ENCODE measurements at places on chromosomes 16 and 17.

DNA sequence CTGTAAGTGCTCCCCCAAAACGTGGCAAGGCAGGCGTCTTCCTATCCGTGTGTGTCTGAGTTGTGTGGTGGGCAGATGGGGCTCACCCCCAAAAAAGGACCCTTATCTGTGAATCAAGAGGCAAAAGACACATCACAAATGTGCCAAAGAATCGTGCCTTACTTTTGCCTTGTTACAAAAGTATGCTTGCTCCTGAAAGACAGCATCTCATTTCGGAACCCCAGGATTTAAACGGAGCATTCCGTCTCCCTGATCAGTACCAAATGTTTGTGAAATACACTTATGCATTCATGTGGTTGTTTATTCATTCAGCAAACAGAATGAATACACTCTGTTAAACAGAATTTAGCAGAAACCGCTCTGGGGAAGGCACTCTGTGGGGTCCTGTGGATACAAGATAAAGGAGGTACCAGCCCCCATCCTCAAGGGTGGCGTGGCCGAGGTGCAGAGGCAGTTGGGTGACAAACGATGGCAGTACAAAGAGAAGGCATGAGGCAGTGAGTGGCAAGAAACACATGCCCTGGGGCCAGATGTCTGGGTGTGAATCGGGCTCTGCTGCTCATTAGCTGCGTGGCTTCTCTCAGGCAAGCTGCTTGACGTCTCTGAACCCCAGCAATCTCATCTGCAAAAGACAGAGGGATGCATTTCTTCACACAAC lies 654 bp downstream of the WFDC1 start:
- DNase-seq = no peak

GRCh38 chr16:83037884-83038283 lies 411.1 kb downstream of the CDH13 start:
- no peak for DNase-seq

GRCh38 chr16:55513616-55514015 lies 4.7 kb downstream of the LPCAT2 start:
- no peak for DNase-seq

GRCh38 chr17:20246692-20247091 lies 220.6 kb downstream of the LGALS9B start:
- DNase-seq = no peak

GRCh38 chr16:80202831-80203413 lies 337.9 kb upstream of the DYNLRB2 start:
- no peak for DNase-seq

DNA sequence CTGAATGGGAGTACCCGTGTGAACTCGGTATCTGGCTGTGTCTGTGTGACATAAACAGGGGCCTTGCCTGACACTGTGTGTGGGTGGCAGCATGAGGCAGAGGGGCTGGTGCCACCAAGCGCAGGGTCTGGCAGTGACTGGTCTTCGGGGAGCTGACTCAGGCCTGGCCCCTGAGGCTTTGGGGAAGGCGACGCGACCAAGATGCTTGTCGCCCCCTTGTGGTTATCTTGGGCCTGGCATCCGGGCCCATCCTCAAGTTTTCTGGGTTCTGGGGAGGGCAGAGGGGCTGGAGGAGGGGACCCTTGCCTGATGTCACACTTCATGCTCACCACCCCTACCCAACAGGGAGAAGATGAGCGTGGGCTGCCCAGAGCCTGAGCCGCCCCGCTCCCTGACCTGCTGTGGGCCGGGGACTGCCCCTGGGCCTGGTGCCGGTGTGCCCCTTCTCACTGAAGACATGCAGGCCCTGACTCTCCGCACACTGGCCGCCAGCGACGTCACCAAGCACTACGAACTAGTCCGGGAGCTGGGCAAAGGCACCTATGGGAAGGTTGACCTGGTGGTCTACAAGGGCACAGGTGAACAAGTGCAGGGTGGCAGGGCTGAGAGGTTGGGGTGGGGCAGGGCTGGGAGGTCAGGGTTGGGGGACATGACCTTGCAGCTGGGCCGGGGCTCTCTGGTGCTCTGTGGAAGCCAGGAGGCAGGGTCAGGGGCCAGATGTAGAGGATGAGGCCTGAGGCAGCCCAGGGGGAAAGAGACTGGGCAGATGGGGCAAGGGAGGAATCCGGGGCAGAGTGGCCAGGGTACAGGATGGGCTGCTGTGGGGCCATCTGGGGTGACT lies 24.9 kb downstream of the SBK1 start:
- DNase-seq = peak; percentile 6

DNA sequence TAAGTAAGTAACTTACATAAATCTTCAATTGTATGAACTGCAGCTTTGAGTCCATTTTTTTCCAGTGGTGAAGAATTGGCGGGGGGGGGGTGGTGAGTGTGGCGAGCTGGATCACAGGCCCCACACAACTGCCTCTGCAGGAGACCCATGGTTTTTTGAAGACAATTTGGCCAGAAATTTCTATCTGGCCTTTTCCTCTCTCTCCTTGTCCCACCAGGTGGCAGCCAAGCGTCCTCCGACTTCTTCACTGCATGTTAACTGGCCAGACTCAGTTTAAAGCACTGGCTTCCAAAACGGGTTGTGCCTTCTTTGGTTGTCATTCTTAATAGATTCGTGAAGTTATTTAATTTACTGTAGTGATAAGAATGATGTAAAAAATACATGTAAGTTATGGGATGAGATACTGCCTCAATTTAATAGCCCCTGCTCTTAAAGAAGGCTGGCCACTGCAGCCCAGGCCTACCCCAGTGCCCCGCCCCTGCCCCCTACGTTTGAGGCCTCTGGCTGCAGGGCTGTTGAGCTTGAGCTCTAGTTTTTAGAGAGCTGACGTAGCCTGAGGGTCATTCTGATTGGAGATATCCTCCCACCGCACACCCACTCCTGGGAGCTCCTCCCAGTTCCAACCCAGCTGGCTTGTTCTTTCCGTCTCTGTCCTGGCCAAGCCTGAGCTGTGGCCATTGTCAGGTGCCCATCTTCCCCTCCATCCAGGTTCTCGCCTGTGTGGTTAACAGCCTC lies 36.4 kb downstream of the AKAP1 start:
- peak; percentile 29 for DNase-seq

DNA sequence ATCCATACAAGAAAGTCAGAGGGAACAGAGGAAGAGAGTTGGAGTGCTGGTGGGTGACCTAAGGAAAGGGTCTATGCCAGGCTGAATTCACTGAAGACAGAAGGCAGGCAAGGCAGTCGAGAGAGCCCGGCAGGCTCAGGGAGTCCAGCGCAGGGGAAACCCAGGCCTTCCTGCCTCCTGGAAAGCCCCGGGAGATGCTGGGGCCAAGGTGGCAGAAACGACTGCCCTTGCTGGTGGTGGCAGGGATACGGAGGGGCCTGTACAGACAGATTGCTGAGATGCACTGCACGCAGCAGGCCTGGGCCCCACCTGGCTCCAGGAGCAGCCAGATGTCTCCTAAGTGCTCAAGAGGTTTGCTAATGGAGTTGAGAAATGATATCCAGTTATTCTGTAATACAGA lies 59.8 kb downstream of the GTF3C1 start:
- no peak for DNase-seq

DNA sequence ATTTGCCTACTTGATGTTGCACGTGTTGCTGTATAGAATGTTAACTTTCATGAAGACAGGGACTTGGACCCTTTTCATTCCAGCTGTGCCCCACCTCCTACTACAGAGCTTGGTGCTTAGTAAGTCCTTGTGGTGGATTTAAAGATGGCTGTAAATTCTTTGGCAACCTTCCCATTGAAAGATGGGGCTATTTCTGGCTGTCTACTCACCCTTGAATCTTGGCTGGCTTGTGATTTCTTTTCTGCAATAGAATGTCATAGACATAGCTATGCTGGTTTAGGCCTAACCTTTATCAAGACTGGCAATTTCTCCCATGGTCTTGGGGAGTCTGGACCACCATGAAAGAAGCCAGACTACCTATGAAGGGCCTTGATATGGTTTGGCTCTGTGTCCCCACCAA lies 59.0 kb downstream of the ACSM2A start:
- no peak for DNase-seq
